CD4-positive, CD25-positive, alpha-beta regulatory T cell (primary cell): ENCODE measurements at places on chromosomes 5 and 9. TPM values are rescaled to one million over a fixed set of nuclear protein-coding genes. Genes with fewer than 3 reads are reported as not detected.

ARL14EPL gene
- not detected for polyA plus RNA-seq

CYLC2 gene
- polyA plus RNA-seq, result not detected

PCDH12 gene
- 0.33 TPM for polyA plus RNA-seq

PDGFRB gene
- polyA plus RNA-seq, result not detected

FCN2 gene
- polyA plus RNA-seq, result not detected

PCDHA12 gene
- polyA plus RNA-seq, result not detected

SLC6A19 gene
- polyA plus RNA-seq, result not detected

AGXT2 gene
- not detected for polyA plus RNA-seq

DDX4 gene
- polyA plus RNA-seq, result not detected

ACTBL2 gene
- not detected for polyA plus RNA-seq

LRRC14B gene
- not detected for polyA plus RNA-seq

- DNase-seq, result no peak
These were observed 126.7 kb downstream of the SNX18 start for GRCh38 chr5:54644226-54644625.

DNA sequence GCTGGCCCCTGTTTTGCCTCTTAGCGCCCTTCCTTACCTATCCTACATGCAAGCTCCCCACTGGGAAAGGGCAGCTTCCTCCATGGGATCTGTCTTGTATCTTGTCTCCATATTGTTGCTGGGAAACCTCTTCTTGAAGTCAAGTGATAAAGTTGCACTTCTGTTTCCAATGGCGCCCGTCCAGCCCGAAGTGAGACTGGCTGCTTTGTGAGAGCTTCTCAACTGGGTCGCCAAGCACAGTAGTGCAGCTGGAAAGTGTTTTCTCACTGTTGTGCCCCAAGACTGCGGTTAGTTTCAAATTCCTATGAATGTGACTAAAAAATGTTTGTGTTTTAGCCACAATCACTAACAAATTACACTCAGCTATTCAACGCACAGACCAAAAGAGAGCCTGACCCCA is 506.6 kb upstream of the MPDZ start:
- DNase-seq, result no peak

DNA sequence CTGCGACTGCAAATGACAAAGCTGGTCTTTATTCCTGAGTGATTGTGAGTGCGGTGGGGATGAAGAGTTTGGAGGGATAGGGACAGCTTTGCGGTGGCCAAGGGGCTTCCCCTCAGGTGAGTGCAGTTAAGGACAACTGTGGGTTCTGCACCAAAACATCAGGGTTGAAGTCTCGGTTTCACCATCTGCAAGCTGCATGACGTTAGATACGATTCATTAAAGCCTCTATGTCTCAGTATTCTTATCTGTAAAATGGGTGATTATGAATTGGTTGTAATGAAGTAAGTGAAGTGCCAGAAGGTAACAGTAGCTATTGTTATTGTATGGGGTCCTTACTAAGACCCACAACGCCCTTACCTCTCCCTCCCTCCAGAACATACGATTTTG is 226.8 kb upstream of the DAPK1 start:
- DNase-seq, result no peak

DNA sequence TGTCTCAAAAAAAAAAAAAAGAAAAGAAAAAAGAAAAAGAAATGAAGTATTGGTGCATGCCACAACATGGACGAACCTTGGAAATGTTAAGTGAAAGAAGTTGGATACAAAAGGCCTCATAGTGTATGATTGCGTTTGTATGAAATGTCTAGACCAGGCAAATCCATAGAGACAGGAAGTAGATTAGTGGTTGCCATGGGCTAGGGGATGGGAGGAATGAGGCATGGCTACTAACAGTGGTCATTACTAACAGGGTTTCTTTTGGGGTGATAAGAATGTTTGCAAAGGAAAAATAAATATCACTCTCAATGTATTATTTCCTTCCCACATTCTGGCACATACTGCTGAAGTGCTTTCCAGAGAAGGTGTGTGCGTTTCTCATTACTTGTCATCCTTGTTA is 44.1 kb downstream of the UGCG start:
- no peak for DNase-seq

- DNase-seq, result no peak
These were observed 29.8 kb upstream of the SEC16A start for GRCh38 chr9:136512651-136513071.

DNA sequence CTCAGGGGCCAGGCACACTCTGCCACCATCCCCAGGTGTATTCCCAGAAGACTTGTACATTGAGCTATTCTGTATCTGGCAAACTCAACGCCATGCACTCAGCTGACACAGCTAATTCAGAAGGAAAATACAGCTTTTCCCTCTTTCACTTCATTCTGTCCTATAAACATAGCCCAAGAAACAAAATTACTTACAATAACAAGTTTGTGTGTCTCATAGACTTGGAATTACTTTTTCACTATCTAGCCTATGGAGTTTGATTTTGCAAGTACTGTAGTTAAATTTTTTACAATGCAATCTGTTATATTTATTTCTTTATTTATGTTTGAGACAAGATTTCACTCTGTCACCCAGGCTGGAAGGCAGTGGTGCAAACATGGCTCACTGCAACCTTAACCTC is 125.1 kb upstream of the KLF9 start:
- no peak for DNase-seq

- no peak for DNase-seq
These were observed 23.0 kb downstream of the NEURL1B start for GRCh38 chr5:172664018-172664417.

DNA sequence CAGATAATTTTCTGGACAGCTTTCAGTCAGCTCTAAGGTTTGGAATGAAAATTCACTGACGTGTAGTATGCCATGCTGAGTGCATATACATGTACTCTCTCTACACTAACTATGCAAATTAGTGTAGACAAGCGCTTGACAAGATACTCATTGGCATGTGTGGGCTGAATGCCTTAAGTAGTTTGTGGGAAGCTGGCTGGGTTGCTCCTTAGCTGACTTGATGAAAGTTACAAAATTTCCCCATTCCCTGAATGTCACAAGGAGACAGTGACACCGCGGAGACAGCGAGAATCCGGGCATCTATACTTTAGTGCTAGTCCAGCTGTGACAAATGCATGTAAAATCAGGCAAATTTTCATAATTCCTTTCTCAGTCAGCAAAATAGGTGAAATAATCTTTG is 51.6 kb upstream of the C5orf46 start:
- DNase-seq, result no peak

GRCh38 chr5:68970617-68971016 is 123.2 kb upstream of the SLC30A5 start:
- DNase-seq, result no peak

- DNase-seq, result peak; percentile 72
These were observed 684 bp upstream of the MED7 start for GRCh38 chr5:157143127-157143971.

DNA sequence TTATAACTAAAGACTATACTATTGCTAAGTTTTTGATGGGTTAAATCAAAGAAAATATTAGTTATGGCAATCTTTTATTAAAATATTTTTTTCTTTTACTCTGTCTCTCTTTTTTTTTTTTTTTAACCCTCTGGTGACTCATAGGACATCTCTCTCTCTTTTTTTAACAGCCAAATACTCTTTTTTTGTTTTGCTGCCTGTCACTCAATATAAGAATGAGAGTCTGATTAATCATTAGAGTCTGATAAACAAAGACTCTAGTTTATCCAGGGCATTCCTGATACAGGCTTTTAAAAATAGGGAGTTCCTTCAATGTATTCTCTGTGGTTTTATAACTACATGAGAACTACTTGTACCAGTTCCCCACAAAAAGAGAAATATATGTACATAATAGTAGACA is 77.3 kb downstream of the SLC38A9 start:
- DNase-seq, result no peak

DNA sequence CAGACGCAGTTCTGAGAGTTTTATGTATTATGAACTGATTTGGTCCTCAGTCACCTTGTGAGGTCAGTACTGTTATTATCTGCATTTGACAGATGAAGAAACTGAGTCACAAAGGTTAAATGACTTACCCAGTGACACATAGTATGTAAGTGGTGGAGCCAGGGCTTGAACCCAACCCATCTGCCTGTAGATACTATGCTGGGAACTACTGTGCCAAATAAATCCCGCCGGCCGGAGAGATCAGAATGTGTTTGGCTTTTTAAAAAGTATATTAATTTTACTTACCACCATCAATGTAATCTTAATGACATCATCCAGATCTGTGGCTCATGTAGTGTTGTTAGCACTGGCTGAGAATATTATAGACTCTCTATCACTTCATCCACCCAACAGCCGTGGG is 80.8 kb downstream of the ZNF618 start:
- no peak for DNase-seq

GRCh38 chr5:44167540-44167939 is 221.7 kb downstream of the FGF10 start:
- DNase-seq, result no peak

DNA sequence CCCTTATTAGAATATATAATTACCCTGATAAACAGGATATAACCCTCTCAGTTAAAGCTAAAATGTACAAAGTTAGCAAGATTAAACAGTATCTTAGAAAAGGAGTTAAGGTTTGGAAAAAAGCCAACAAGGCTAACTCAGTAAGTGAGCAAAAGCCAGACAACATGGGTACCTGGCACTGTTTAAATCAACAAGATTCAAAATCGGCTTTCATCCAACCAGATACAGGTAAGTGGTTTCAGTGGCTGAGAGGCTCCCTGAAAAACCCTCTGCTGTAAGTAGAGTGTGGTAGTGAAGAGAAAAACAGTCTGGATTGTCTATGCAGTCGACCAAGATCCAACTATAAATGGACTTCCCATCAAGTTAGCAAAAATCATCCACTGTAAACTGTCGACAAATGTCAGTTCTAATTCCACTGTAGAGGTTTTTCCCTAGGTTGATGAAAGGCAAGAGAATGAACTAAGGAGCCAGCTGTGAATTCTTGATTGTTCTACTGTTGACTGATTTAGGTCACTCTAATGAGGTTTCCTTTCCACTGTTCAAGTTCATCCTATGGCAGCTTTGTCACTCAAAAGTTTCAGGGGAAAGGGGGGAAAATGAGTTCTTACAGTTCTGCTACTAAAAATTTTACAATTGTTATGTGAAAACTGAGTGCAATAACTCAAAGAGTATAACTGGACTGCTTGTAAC is 27.3 kb downstream of the ETF1 start:
- no peak for DNase-seq

DNA sequence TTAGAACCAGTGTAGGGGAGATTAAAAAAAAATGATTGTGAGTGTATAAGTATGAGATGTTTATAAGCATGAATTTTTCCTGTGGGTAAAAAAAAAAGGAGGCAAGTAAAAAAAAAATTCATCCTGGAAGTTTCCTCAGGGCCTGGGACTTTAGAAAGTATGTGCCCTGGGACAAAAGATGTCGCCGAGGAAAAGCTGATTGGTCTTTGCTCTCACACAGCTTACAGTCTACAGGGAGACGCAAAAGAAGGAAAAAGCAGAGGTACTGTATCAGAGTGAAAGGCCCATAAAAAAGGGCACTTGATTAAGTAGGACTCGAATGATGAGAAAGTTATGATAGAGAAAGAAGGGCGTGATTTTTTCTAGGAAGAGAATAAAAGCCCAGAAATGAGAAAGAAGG is 501.4 kb upstream of the MEF2C start:
- no peak for DNase-seq

DNA sequence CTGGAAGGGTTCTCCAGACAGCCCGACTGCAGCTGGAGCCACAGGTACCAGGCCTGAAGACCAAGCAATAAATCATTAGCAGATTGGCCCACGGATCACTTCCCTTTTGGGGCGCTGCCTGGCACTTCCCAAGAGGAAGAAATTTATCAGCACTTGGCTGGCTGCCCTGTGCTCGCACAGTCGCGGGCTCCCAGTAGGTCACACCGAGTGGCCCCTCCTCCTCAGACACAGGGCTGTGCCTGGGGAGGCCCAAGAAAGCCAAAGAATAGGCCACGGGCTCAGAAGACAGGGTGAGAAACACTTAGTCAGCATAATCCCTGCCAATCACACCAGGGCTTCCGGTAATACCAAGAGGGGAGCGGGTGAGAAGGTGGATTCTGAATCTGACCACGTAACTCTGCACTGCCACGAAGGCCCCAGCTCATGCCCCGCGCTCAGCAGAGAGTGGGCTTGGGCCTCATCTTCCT is 115.7 kb upstream of the MSX2 start:
- no peak for DNase-seq

DNA sequence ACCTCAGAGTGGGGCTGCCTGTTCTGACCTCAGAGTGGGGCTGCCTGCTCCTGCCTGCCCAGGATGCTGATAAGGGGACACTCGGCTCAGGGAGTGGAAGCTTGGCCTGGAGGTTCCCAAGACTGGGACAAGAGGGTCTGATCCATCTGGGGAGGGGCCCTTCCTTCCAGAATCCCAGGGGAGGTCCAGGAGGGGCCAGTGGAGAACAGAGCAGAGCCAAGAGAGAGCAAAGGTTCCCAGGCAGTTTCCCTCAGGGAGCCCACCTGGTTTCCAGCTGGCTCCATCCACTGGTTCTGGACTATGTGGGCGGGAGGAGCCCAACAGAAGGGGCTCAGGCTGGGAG is 49.1 kb upstream of the RNU6ATAC start:
- DNase-seq, result no peak

DNA sequence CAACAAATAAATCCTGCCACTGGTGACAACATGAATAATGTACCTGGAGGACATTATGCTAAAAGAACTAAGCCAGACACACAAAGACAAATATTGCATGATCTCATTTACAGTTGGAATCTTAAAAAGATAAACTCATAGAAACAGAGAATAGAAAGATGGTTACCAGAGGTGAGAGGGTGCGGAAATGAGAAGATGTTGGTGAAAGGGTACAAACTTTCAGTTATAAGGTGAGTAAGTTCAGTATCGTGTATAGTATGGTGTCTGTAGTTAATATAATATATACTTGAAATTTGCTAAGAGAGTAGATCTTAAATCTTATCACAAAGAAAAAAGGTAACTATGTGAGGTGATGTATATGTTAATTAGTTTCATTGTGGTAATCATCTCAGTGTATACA is 63.3 kb downstream of the PRRC1 start:
- DNase-seq, result no peak

GRCh38 chr9:112631313-112632070 is 86.4 kb downstream of the INIP start:
- DNase-seq, result no peak

DNA sequence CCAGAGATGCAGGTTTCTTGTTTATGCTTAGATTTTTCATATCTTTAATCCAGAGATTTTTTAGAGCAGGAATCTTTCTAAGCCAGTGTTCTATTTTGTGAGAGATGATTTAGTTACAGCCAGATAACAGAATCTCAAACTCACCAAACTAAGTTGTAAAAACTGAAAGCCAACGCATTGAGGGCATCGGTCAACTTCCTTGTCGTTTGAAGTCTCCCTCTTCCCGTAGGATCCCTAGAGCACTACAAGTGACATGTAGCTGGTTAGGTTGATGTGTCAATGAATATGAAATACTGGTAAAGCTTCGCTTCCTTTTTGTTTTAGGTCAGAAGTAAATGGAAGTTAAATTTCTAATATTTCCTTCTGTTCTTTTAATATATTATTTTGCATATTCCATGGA is 139.6 kb downstream of the YIPF5 start:
- no peak for DNase-seq

DNA sequence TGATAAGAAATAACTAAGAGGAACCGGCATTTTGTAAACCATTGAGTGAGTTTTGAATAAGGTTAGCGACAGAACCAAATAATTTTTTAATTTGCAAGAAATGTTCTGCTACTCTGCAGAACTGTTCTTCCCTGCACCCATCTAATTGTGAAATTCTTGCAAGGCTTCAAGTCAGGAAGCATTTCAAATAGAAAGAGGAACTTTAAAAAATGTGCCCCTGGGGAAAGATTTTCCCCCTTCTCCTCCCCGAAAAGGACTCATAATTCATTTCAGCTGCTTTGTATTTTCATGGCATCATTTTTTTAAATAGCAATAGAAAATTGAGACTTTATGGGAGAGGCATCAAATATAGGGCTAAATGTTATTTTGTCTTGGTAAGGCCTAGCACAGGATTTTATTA is 180.9 kb upstream of the ANKRD55 start:
- DNase-seq, result no peak

- no peak for DNase-seq
These were observed 22.7 kb upstream of the CCDC180 start for GRCh38 chr9:97284798-97285197.
